ENCODE measurements at places on chromosomes 6 and 20. TPM values are rescaled to one million over a fixed set of nuclear protein-coding genes. Genes with fewer than 3 reads are reported as not detected.

Gene KDM1B
- 20.4 TPM for polyA plus RNA-seq

Gene ZKSCAN3
- polyA plus RNA-seq, result 9.3 TPM

Gene CALHM5
- polyA plus RNA-seq, result 2.3 TPM

Gene APOM
- 101 TPM for polyA plus RNA-seq

Gene PACRG
- polyA plus RNA-seq, result 14.8 TPM

Gene TBCC
- 19.2 TPM for polyA plus RNA-seq

Gene ELOVL5
- 85.3 TPM for polyA plus RNA-seq

Gene SPEF1
- 1.3 TPM for polyA plus RNA-seq

Gene PRND
- polyA plus RNA-seq, result 4.4 TPM

Gene CAPN11
- polyA plus RNA-seq, result 0.08 TPM

Gene YTHDF1
- polyA plus RNA-seq, result 42.1 TPM

Gene SULF2
- 108 TPM for polyA plus RNA-seq

Gene RSPO3
- 31.1 TPM for polyA plus RNA-seq

DNA sequence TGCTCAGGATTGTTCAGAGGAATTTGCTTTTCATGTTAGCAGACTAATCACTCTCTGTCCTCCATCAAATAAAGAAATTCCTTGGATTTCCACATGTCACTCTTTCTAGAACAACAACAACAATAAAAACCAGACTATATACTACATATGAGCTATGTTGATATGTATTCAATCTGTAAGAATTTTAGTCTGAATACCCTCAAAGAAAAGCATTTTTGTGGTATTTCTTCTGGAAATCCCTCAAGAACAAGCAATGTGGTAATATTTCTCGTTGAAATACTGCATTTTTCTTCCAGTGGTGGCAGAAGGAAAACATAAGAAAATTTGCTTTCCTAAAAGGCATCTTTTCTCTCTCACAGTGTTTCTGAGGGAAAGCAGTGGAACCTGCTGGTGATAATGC, 312.6 kb upstream of the RSPO3 start:
- DNase-seq, result no peak

DNA sequence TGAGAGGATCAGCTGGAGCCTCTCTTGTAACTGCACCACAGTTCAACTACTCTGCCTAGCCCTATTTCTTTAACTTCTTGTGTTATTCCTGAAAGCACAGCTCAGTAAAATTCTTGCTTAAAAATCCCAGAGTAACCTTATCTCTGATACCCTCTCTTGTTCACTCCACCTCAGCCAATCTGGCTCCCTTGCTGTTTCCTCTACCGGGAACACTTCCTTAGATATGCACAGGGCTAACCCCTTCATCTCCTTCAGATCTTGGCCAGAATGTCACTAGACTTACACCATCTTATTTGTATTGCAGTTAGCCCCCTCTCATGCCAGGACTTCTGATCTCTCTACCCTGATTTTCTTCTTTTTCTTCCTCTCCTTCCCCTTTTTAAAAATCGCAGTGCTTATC, 2.6 kb upstream of the ZKSCAN3 start:
- DNase-seq, result no peak

- DNase-seq, result no peak
Observed at GRCh38 chr6:111793711-111794111, 79.5 kb downstream of the FYN start.

DNA sequence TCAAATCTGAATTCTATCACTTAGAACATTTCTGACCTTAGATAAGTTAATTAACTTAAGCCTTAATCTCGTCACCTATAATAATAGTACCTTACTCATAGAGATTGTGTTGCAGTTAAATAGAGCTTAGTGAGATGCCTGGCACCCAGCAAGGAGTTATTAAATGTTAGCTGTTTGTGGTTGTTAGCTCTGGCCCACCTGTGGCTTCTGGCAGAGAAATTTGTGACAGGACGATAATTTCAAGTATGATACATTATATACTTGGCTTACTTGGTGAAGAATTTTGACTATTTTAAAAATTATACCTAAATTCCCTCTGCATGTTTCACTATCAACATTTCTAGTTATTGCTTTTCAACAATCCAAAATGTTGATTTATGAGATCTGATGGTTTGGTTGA, 102.9 kb upstream of the CEP162 start:
- DNase-seq, result no peak

GRCh38 chr6:66926060-66926459, 1219.0 kb upstream of the EYS start:
- DNase-seq, result no peak

- DNase-seq, result no peak
Observed at GRCh38 chr6:43246301-43247113, 3.2 kb downstream of the TTBK1 start.

- no peak for DNase-seq
Observed at GRCh38 chr6:117205876-117206275, 59.5 kb upstream of the VGLL2 start.

DNA sequence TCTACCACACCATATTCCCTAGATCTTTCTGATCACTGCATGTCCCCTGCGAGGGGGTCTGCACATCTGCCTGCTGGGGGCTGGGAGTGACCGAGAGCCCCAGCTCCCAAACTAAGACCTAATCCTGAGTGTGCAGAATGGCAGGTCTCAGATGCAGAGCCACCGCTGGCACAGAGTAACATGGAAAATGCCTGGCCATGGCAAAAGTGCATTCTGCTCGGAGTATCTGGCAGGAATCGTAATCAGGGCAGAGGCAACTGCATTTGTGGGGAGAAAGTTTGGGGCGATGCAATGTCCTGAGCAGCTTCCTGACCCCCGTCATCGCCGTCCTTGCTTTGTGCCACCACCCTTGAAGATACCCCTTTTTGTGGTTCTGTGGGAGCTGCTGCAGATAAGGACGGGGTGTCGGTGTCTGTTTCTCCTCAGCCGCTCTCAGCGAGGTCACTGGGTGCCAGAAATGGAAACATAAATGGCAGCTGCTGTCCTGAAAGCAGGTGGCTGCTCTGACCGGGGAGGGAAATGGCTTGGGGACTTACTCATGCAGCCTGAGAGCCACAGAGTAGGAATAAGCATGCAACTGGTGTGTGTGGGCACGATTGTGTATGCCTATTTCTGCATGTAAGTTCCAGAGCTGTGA, 157.9 kb downstream of the LY86 start:
- DNase-seq, result no peak

- no peak for DNase-seq
Observed at GRCh38 chr6:160859822-160860221, 131.7 kb upstream of the MAP3K4 start.

DNA sequence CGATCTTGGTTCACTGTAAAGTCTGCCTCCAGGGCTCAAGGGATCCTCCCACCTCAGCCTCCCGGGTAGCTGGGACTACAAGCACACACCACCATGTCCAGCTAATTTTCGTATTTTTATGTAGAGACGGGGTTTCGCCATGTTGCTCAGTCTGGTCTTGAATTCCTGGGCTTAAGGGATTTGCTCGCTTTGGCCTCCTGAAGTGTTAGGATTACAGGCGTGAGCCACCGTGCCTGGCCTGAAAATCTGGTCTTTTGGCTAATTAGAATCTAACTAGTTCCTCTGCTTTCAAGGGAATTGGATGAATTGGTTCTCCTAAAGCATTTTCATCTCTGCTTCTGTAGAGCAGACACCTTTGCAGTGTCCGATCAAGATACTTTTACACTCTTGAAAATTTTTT, 51.3 kb downstream of the NCOA3 start:
- no peak for DNase-seq

GRCh38 chr20:42294976-42295375, 676.8 kb upstream of the CHD6 start:
- no peak for DNase-seq

DNA sequence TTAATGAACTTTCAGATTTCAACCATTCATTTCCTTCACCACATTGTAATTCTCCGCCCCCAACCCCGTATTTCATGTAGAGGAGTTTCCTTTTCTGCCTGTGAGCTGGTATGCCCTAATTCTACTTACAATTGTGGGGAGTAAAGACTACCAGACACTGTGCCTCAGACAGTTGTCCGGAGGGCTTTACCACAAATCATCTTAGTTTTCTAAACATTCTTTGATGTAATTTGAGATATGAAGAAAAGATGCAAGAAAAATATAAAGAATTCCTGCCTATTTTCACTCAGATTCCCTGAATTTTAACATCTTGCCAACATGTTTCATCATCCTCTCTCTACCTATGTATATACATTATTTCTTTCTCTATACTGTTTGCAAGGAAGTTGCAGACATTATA, 28.3 kb upstream of the LOC128125822 start:
- DNase-seq, result no peak

DNA sequence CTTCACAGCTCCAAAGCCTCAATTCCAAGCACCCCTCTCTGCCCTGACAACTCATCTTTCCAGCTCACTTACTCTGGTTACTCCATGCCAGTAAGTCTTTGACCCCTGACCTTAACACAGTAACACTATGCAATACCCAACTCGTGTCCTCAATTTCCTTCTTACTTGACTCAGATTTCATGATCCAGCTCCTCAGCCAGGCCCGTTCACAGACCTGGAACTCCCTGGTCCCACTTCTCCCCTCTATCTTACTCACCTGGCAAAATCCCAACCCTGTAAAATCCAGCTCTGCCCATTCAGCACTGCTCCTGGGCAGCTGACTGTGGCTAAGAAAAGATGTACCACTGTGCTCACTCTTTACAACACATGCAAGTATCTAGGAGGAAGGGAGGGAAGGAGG, 7.9 kb downstream of the GNL1 start:
- no peak for DNase-seq

GRCh38 chr20:3820901-3821727, 767 bp downstream of the AP5S1 start:
- no peak for DNase-seq

DNA sequence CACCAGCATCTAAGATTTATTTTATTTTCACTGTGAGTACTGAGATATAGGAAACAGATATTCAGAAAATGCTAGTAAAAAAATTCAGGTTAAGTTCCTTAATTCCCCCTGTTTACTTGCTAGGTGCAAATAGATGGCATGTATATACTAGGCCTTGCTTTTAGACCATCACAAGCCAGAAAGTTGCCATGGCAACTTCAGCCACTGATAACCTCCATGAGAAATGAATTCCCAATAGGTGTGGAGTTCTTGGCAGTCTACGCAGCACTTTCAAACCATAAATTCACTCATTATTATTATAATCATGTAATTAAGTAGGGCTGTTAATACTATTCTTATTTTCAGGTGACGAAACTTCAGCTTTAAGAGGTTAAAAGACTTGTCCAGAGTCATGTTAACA, 251.6 kb upstream of the TFAP2D start:
- no peak for DNase-seq

- no peak for DNase-seq
Observed at GRCh38 chr6:33994472-33995308, 151.2 kb downstream of the GRM4 start.

DNA sequence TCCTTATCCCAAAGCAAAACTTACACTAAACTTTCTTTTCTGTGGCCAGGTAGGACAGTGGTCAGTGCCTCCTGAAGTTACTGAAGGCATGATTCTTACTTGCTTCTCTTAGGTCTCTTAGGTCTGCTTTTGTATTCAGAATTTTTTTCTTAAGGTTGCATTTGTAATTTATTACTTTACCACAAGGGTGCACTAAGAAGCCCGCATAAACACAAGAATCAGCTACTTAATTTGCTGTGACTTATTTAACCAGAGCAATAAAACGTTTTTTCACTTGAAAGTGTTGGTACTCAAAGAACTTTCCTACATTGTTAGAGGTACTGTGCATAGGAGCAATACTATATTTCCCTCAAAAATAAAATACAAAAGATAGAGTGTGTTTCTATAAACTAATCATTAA, 75.4 kb upstream of the LAMA2 start:
- DNase-seq, result no peak

GRCh38 chr6:154650351-154650750, 82.9 kb upstream of the SCAF8 start:
- no peak for DNase-seq

GRCh38 chr6:128278836-128279235, 241.6 kb downstream of the PTPRK start:
- DNase-seq, result no peak

DNA sequence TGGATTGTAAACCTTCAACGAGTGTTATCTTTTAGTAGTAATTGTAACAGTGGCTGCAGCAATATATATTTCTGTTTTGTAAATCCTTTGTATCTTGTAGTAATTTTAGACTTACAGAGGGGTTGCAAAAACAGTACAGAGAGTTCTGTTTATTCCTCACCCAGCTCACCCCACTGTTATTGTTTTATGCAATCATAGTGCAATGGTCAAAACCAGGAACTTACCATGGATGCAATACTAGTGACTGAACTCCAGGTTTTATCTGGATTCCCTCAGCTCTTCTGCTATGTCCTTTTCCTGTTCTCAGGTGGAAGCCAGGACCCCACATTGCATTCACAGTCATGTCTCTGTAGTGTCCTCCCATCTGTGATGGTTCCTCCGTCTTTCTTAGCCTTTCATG, 42.5 kb upstream of the NKX2-2 start:
- no peak for DNase-seq

GRCh38 chr6:44925100-44925739, 402.9 kb upstream of the RUNX2 start:
- no peak for DNase-seq

DNA sequence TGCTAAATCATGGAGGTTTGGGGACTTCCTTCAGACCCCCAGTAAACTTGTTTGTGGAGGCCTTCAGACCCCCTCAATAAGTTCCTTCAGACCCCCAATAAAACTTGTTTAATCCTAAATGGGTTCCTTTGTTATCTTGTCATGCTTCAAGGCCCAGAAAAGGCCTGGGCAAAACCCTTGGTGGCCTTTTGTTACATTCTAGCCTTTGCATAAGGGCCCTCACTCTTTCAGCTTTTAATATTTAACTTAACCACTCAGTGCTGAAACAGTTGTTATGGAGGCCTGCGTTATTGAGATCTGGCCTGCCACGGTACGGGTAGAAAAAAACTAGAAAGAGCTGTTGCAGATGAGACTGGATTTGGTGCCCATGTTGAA, 4.3 kb upstream of the DYNLRB1 start:
- no peak for DNase-seq

GRCh38 chr6:75147512-75147911, 58.3 kb downstream of the COL12A1 start:
- no peak for DNase-seq

GRCh38 chr6:6724539-6725467, 136.3 kb downstream of the LY86 start:
- DNase-seq, result peak; percentile 75

DNA sequence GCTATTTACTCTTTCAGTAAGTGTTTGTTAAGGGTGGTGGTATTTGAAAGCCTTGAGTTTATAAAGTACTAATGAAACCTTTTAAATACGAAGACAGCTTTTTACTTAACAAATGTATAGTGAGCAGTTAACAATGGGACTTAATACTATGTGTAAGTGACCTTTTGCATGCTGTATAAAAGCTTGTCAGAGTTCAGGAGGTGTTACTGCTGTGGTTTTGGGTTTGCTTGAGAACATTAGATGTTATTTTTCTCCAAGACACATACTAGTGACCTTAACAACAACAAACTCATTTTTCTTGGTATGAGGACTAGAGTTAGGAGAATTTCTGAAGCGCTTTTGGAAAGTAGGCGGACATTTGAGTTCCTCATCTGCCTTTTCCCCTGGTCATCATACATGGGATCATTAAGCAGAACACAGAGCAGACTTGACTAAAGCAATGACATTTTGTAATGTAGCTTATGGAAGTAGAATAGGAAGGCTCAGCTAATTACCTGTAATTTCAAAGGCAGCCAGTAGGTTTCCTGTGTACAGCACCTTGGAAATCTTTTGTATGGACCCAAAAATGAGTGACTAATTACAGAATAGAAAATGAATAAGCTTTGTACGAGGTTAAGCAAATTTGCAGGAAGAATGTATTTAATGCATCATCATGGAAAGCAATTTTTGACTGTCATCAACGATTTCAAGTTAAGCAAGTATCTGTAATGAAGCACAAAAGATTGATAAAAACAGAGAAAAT, 14.1 kb downstream of the CDYL start:
- no peak for DNase-seq

- no peak for DNase-seq
Observed at GRCh38 chr6:117303323-117303722, 38.0 kb downstream of the VGLL2 start.
